H54 (cell line): ENCODE measurements at places on chromosomes 2 and 18.

DNA sequence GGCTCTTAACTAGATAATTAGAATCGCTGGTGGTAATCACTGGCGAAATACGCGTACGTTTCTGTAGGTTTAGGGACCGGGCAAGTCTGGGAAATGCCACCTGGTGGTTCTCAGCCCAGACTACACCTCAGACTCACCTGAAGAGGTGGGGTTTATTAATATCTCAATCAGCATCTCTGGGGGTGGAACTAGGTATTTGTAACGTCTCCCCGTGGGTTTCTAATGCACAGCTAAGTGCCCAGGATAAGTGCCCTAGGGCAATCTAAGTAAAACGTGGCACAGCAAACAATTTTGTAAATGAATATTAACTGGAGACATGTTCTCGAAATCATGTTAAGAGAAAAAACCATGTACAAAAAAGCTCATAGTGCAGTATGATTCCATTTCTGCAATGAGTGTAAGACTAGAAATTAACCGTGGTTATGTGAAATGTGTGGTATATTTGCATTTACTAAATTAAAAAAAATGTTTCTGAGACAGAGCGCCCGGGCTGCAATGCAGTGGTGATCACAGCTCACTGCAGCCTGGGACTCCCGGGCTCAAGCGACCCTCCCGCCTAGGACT is 760 bp upstream of the CNOT11 start:
- DNase-seq = no peak

GRCh38 chr18:8603663-8604520 is 5.3 kb upstream of the RAB12 start:
- DNase-seq = no peak

GRCh38 chr2:1310866-1311265 is 102.4 kb upstream of the TPO start:
- DNase-seq = no peak

DNA sequence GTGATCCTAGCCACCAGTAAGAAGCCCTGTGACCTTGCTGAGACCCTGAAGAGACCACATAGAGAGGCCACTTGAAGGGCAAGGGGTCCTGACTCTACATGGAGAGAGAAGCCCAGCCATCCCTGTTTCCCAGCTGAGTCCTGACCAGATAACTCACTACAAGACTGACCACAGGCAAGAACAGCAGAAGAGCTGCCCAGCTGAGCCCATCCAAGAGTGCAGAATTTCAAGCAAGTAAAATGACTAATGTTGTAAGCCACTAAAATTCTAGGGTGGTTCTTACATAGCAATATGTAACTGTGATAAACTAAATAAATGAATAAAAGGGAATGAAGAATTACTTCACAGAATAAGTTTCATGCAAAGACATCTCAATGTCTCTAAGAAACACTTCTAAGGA is 58.4 kb upstream of the WIPF1 start:
- no peak for DNase-seq

DNA sequence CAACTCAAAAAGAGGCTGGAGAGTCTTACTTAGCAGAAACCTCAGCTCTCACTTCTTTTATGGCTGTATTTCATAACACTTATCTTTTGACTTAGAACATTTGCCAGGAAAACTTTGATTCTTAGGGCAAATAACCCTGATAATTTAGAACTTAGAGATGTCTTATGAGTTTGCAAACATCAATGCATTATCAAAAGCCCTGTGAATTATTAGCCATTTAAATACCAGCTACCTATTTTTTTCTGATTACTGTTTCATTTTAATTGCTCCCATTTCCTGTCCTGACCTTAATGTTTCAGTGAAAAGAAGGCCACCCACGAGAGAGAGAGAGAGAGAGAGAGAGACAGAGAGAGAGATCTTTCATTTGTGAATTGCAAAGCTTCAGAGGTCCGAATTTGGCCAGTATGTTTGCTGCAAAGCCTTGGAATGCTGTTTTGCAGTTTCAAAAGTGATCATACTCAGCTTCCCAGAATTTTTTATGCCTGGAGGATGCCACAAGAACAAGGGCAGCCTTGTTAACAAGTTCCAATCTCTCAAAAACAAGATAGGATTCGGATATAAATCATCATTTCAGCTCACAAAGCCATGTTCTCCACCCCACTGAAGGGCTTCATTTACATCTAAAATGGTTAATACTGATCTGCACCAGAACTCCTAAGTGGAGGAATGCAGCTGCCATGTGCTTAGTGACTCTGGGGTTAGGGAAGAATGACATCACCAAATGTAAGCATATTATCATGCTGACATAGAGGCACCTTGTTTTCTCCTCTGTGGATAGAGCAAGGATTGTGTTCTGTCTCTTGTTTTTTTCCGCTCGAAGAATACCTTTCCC is 478.2 kb downstream of the ARHGAP15 start:
- no peak for DNase-seq

DNA sequence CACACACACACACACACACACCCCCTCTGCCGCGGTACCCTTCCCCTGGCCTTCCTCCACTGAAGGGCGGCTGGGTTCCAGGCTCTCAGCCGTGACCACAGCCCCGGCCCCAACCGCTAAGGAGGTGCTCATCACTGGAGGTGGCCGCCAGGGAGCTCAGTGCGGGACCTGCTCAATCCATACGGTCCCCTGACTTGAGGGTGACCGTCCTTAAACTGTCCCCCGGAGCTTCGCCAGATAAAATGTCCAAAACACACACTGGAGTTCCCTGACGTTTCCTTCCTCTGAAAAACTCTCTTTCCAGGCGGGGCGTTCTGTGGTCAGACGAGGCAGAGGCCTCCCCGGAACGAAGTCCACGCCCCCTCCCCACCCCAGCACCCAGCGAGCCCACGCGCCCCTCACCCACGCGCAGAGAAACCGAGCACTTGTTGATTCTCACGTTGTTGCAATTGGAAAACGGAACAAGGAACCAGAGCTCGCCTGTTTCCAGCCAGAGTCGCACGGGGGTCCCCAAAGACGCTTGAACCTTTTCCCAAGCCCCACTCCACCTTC is 1.4 kb downstream of the MBP start:
- no peak for DNase-seq

GRCh38 chr18:2883076-2883735 is 36.4 kb downstream of the EMILIN2 start:
- DNase-seq = no peak

GRCh38 chr2:232777276-232777675 is 911 bp upstream of the KCNJ13 start:
- no peak for DNase-seq

DNA sequence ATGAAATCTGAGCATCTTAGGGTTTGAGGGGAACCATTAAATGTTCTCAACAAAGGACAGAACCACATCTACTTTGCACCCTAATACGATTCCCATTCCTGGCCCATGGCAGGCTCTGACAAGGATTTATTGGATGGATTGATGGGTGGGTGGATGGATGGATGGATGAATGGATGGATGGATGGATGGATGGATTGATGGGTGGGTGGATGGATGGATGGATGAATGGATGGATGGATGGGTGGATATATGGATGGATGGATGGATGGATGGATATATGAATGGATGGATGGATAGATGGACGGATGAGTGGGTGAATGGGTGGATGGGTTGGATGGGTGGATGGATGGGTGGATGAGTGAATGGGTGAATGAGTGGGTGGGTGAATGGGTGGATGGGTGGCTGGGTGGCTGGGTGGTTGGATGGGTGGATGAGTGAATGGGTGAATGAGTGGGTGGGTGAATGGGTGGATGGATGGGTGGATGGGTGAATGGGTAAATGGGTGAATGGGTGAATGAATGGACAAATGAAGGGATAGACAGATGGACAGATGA is 29.6 kb upstream of the MLPH start:
- no peak for DNase-seq

DNA sequence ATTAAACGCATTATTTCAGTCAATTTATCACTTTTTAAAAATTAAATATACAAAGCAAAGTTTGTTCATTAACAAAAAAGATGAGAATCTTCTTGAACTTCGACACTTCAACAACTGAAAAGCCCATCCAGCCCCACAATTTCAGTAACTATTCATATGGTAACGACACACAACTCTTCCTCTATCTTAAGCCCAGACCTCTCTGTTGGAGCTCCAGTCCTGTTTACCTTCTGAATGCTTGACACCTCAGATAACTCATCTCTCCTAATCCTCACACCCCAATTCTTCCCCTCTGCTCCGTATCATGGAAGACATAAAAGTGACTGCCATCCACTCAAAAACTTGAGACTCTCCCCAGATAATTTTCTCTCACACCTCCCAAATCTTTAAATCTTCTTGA is 12.6 kb downstream of the USP37 start:
- DNase-seq = no peak

GRCh38 chr2:61775956-61776570 is 77.8 kb downstream of the FAM161A start:
- DNase-seq = no peak

- no peak for DNase-seq
Observed at GRCh38 chr18:23460285-23461273, 7.5 kb downstream of the RIOK3 start.

- DNase-seq = no peak
Observed at GRCh38 chr2:157848213-157848612, 27.9 kb downstream of the ACVR1 start.

DNA sequence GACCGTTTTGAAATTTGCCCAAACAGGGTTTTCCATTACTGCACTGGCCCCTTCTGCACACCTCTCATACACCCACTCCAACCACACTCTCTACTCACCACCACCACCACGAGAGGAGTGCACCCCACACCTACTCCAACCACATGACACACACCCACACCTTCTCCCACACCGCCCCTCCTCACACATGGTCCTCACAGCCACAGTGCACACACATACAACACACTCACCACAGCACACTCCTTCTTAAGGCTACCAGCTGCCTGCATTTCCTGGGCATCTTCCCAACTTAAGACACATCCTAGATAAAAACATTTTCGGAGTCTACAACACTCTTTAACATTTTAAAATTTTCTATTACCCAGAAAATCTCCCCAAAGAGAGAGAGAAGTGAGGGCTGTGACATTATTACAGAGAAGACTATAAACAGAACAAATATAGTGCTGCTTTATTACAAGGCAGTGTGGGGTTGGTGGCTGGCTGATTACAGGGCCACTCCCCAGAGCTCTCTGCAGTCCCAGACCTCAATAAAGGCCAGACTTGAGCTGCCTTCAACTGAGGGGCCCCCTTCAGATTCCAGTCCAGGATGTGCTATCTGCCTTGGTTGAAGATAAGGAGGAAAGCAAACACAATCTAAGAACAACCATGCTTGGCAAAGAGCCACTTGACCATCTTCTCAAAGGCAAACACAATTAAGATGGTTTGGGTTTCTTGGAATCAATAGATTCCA is 36.1 kb downstream of the NHEJ1 start:
- DNase-seq = no peak

DNA sequence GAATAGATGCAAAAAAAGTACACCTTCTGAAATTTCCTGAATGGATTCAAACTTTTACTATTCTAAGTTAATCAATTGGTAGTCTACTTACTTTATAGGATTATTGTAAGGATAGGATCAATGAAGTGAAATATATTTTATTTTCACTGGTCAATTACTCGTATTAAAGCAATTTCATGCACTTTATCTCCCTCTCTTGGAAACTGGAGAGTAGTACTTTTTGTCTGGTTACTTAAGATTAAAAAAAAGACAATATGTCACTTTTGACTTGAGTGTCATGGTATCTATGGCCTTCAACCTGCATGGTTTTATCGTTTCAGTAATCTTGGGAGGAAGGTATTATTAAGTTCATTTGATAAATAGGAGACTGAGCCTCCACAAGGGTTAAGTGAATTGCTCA is 1.0 kb upstream of the KYNU start:
- DNase-seq = no peak

DNA sequence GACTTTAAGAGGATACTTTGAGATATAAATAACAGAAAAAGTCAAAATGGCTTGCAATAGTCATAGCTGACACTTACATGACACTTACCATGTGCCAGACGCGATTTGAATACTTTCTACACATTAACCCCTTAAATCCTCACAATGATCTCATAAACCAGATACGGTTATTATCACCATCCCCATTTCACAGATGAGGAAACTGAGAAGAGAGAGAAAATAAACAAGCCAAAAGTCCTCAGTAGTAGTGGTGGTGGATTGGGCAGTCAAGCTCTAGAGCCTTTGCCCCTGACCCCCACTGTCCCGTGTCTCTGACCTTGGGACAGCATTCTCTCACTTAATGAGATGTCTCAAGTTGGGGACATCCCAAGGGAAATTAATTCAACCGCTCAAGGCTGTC is 105.2 kb upstream of the TAF1B start:
- no peak for DNase-seq

DNA sequence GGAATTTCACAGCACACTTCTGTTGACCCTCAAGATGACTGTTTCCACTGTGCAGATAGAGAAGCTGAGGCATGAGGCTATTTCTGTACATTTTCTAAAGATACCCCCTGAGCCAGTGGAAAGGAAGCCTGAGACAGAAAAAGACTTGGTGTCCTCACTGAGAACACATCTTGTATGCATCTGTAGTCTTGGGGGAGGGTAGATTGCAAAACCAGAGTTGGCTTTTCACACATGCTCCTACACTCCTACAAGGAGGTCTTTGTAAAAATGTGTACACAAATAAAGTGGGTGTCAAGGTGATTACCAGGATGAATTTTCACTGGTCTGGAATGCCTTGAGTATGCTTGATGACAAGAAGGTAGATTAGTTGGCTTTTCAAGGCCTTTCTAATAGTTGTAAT is 98.0 kb downstream of the KCTD18 start:
- no peak for DNase-seq

DNA sequence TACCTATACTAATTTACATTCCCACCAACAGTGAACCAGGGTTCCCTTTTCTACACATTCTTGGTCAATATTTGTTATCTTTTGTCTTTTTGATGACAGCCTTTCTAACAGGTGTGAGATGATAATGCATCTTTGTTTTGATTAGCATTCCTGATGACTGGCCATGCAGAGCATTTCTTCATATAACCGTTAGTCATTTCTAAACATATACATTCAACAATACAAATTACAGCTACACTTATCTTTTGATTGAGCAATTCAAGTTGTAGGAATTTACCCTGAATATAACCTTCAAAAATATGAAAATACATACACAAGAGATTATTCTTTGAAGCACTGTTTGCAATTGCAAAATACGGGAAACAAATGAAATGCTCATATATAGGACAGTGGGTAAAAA is 94.9 kb downstream of the TMEM131 start:
- DNase-seq = no peak
